Stimulated activated CD8-positive, alpha-beta memory T cell treated with anti-CD3 and anti-CD28 coated beads, Interleukin-15, amount 100 ng/mL, for 48 hours (primary cell): ENCODE measurements at places on chromosomes 7 and 10.

- DNase-seq, result no peak
These were observed 18.8 kb downstream of the CDC123 start for GRCh38 chr10:12214763-12215218.

GRCh38 chr7:128757203-128757602, 18.0 kb downstream of the CALU start:
- no peak for DNase-seq

GRCh38 chr7:123871998-123872867, 27.3 kb downstream of the HYAL4 start:
- no peak for DNase-seq

- no peak for DNase-seq
These were observed 101.2 kb downstream of the DYNC2I1 start for GRCh38 chr7:158957510-158957906.

DNA sequence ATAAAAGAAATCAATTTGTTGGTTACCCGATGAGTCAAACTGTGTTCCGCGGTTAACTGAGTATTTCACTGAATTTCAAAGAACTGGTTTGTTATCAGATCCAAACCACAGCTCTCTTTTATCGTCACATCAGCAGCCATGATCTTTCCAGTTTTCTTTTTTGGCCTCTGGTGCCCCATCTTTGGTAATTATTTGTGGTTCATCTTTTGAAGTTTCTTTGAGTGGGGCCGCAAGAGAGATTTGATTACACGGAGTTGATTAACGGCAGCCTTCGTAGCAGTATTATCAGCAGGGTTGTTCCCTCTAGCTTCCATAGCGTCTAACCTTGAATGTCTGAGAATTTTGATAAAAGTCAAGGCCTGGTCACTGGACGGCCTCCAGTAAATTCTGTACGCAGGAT, 154.9 kb upstream of the TNRC18 start:
- no peak for DNase-seq

- DNase-seq, result no peak
These were observed 23.2 kb downstream of the ZNF503 start for GRCh38 chr10:75378379-75378778.

GRCh38 chr10:93039721-93040120, 20.9 kb upstream of the CYP26C1 start:
- DNase-seq, result no peak

GRCh38 chr7:25897261-25897782, 254.7 kb upstream of the NFE2L3 start:
- no peak for DNase-seq

DNA sequence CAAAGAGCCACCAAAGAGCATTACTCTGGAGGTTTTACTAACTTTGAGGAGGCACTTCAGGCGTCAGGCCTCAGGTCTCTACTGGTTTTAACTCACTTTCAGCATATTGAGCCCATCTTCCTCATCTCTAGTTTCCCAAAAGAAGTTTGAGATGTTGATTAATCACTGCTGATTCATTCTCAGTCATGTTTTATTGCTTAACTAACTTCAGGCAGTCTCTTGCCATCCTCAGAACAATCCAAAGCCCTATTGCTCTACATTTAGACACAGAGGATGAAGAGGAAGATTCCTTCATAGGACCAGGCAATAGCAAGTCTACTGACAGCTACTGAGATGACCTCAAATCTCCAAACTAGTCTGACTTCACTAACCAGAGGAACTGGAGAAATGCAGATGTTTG, 39.1 kb upstream of the BET1 start:
- no peak for DNase-seq

DNA sequence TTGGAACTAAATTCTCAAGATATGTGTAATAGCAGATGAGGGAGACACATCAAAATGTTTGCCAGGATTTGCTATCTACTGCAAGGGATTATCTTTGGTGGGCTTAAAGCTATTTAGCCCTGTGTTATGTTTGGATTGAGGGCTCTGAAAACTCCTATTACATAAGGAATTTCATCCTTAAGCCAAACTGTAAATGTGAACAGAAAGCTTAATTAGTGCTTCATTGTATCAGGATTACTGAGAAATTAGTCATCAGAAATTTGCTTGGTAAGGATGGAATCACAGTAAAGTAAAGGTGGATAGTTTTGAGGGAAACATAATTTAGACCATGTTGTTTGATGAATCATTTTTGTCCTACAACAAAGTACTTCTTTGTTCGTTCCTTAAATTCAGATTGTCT, 8.3 kb downstream of the ANKRD7 start:
- no peak for DNase-seq

- DNase-seq, result no peak
These were observed 82.7 kb downstream of the SPAG6 start for GRCh38 chr10:22427890-22428571.

DNA sequence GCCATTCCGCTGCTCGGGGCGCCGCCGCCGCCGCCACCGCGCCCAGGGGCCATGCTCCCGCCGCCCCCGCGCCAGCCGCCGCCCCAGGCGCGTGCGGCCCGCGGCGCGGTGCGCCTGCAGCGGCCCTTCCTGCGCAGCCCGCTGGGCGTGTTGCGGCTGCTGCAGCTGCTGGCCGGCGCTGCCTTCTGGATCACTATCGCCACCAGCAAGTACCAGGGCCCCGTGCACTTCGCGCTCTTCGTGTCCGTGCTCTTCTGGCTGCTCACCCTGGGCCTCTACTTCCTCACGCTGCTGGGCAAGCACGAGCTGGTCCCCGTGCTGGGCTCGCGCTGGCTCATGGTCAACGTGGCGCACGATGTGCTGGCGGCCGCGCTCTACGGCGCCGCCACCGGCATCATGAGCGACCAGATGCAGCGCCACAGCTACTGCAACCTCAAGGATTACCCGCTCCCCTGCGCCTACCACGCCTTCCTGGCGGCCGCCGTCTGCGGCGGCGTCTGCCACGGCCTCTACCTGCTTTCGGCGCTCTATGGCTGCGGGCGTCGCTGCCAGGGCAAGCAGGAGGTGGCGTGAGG, 383 bp downstream of the MARVELD1 start:
- DNase-seq, result no peak

DNA sequence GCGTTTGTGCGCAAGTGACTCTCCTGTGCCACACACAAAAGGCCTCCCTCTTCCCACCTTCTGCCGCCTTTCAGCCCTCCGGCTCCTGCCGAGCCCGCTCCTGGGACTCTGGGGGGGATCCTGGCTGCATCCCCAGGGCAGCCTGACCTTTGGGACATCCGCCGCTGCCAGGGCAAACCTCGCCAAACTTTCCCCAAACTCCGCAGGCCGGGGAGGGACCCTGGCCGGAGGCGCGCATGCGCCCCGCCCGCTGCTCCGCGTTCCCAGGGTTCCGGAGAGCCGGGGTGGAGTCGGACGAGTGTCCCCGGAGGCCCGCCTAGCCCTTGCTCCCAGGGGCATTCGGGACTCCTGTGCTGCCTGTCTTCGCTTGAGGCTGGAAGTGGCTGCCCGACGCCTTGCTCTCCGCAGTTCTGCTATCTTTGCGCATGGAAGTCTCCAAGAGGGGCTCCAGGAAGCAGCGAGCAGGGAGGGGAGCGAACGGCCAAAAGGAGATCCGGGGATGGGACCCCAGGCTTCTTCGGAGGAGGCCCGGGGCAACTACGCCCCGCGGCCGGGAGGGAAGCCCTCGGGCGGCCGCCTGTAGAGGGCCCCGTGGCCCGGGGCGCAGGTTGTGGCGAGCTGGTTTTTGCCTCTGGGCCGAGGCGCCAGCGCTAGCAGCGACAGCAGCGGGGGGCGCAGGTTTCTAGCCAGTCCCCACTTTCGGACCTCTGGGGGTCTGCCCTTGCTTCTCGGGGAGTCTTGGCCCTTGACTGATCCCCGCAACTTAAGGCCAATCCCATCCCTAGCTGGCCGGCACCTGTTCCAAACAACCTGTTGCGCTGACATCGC, 7.0 kb downstream of the PTF1A start:
- no peak for DNase-seq

DNA sequence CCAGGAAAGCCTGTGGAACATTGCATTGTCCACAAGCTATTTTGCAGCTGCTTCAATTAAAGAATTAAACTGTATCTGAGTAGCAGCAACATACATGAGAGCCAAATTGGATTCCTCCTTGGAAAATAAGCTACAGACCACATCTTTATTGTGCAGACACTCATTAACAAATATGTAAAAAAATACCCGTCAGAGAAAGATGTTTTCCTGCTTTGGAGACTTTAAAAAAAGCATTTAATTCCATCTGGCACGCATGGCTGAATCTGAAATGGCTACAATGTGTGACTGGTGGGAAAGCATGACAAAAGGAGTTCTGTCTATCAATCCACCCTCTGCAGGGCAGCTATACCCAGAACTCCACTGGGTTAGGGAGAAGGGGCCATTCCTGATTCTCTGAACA, 73.1 kb upstream of the HPS1 start:
- no peak for DNase-seq

DNA sequence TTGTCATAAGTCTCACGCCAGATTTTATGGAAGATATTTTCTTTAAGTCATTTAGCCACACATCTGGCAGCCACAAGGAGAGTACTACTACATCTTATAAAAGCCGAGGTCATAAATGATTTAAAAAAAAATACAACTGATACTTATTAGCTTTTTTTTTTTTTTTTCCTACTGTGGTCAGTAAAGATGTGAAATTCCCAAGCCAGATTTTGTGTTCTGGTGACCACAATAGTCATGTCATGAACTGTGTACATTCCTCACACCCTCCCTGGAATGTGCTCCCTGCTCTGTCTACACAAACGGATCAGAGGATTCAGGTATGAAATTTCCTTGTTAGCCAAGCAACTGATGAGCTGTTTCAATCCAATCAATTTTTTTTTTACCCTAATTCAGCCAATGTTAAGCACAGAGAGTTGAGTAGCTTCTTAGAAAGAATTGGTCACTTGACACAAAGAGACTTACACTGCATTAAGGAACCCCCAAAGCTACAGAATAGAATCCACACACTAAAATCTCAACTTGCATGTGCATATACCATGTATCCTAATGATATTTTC, 54.7 kb downstream of the CHRM2 start:
- no peak for DNase-seq

- DNase-seq, result no peak
These were observed 89.5 kb upstream of the PAX2 start for GRCh38 chr10:100655760-100656421.

DNA sequence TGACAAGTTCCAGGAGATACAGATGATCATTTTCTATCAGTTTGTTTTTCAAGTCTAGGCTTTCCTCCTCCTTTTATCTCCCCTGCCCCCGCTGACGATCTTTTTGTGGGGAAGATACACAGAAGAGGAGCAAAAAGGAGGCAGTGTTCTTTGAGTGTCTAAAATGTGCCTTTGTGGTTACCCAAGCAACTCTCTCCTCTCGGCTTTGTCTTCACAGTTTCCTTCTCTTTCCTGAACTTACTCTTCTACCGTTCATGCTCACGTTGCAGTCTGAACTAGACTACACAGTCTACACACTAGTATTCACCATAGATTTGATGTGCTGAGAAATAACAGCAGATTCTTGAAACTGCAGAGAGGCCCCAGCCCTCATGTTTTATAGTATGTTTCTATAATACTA, 23.6 kb downstream of the CEP41 start:
- DNase-seq, result no peak

DNA sequence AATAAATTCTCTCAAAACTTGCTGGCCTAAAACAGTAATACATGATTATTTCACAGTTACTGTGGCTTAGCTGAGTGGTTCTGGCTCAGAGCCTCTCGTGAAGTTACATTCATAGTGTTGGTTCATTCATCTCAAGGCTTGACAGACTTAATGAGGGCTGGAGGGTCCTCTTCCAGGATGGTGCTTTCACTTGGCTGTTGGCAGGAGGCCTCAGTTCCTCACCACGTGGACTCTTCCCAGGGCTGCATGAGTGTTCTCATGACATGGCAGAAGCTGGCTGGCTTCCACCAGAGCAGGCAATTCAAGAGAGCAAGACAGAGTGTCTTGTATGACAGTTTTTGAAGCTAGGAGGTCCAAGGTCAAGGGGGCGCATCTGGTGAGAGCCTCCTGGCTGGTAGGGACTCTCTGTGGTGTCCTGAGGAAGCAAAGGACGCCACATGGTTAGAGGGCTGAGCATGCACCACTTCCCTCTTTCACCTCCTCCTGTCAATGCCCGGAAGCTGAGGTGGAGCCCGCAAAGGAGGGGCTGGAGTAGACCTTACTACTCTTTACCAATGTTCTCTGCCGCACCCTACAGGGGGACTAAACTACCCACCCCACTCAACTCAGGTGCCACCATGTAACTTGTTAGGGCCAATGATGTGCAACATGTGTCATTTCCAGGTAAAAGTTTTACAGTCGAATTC, 58.2 kb upstream of the YAE1 start:
- no peak for DNase-seq

DNA sequence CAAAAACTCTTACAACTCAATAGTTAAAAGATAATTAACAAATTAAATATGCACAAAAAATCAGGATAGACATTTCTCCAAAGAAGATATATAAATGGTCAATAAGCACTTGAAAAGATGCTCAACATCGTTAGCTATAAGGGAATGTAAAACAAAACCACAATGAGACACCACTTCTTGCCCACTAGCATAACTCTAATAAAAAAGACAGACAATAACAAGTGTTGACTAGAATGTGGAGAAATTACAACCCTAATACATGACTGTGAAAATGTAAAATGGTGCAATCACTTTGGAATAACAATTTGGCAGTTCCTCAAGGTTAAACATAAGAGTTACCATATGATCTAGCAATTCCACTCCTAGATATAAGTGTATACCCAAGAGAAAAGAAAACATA, 74.3 kb upstream of the PCGF5 start:
- no peak for DNase-seq

GRCh38 chr7:42274053-42274452, 37.0 kb upstream of the GLI3 start:
- no peak for DNase-seq

DNA sequence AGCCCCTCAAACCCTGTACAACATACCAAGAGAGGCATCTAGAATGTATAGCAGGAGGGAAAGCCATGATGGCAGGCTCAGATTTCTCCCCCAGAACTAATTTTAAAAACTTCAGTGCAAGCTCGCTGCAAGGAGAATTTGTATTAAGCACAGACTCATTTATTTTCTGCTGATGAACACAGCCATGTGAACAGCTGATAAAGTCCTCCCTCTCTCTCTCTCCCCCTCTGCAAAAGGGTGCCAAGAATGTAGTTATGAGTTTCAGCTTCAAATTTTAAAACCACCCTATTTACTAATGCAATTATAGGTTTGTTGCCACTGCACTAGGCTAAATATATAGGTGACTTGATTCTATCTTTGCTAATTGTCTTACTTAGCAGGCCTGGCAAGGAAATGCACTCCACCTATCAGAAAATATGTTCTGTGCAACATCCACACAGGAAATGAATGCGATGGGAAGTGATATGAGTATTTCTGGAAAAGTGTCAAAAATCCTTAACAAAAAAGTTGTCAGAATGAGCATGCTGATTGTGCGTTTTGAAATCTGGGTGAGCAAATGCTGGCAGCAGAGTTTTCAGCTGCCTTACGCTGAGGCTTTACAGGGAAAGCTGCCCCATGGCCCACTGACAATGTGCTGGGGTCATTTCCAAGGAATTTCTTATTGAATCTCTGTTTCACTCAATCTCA, 43.4 kb upstream of the GHITM start:
- no peak for DNase-seq
